CD14-positive monocyte (primary cell): ENCODE measurements at places on chromosomes 1 and 21. TPM values are rescaled to one million over a fixed set of nuclear protein-coding genes. Genes with fewer than 3 reads are reported as not detected.

Gene JAM2
- 0.01 TPM in 1 of 2 replicates, not detected in the other for polyA plus RNA-seq

Gene ANGPTL3
- not detected for polyA plus RNA-seq

GRCh38 chr1:78283691-78284090 lies 207.1 kb upstream of the PTGFR start:
- no peaks in the 10 kb centered on the region for H3K36me3 ChIP-seq
- no peaks in the 10 kb centered on the region for H3K27me3 ChIP-seq
- no peaks in the 10 kb centered on the region for H3K4me1 ChIP-seq
- H3K4me3 ChIP-seq: no peak overlapping the region

DNA sequence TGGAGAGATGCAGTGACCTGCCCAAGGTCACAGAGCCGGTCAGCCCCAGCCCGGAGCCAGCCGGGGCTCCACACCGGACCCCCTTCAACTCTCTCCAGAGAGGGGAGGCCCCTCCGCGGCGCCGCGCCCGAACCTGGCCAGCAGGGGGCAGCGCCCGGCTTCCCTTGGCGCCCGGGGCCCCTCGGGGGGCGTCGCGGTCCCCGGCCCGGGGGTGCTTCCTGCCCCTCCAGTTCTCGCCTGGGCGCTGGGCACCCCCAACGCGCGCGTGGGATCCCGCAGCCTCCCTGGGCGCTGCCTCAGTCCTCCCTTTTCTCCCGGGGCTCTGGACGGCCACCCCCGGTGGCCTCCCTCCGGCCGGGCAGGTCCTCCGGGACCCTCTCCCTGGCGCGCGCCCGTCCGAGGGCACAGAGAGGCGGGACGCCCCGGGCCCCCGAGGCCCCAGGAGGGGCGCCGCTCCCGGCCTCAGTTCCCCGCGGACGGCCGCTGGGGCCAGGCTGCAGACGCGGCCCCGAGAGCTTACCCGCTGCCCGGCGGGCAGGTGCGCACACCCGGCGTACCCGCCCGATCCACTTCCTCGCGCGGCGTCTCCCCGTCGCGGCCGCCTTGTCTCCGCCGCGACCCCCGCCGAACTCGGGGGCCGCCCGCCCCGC lies 406 bp downstream of the HTR1D start:
- no peak overlapping the region for H3K27ac ChIP-seq
- H3K27me3 ChIP-seq: peaks cover 27% of the 10 kb centered on the region
- no peak overlapping the region for H3K4me3 ChIP-seq
- peaks cover 10% of the 10 kb centered on the region for H3K4me1 ChIP-seq
- no peaks in the 10 kb centered on the region for H3K36me3 ChIP-seq

DNA sequence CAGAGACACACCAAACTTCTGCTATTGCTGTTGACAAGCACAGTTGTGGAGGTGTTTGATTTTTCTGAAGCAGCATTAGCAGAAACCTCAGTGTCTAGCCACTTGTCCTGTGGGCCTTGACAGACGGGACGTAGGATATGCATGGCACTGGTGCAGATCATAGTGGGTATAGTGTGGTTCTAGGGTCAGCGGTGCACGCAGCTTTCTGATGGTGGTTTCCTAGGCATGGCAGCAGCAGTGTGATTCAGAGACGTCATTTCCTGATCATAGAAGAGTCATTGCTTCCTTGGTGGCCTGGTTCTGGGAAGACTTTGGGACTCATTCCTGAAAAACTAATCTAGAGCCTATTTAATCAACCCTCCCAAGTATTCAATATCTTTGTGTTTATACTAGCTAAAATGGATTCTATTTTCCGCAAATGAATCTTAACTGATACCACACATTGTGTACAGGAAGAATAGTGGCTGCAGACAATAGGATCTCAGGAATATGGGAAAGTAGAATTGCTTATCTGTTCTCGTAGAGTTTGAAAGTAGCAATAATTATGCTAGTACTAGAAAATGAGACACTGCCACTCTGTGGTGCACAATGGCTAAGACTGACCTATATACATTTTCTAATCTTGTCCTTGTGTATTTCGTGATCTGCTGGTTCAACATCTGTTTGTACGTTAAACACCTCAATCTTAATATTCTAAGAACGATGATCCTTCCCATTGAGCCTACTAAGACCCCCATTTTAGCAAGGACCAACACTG lies 2.8 kb upstream of the USP1 start:
- no peaks in the 10 kb centered on the region for H3K27me3 ChIP-seq
- no peak for DNase-seq
- H3K4me1 ChIP-seq: peaks cover 16% of the 10 kb centered on the region

DNA sequence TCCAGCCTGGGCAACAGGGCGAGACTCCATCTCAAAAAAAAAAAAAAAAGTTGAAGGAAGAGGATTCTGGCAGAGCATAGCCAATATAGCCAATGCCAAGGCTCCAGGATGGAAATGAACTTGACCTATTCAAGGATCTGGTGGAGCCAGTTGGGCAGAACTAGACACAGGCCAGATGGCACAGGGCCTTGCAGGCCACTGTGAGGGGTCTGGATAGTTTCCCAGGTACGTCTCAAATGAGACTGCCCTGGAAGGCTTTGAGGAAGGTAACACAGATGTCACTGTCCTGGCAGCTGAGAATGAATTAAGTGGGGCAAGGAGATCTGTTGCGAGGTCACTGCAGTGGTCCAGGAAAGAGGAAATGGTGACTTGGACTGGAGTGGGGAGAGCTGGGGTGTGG lies 12.0 kb upstream of the ARHGEF19 start:
- peaks cover 18% of the 10 kb centered on the region for H3K27me3 ChIP-seq
- H3K27ac ChIP-seq: no peak overlapping the region
- no peak overlapping the region for H3K4me3 ChIP-seq
- peaks cover 18% of the 10 kb centered on the region for H3K4me1 ChIP-seq

GRCh38 chr21:27807596-27807995 lies 840.7 kb upstream of the ADAMTS5 start:
- no peak overlapping the region for H3K27ac ChIP-seq
- no peaks in the 10 kb centered on the region for H3K36me3 ChIP-seq
- no peak overlapping the region for H3K4me3 ChIP-seq
- no peaks in the 10 kb centered on the region for H3K27me3 ChIP-seq
- H3K4me1 ChIP-seq: no peaks in the 10 kb centered on the region

DNA sequence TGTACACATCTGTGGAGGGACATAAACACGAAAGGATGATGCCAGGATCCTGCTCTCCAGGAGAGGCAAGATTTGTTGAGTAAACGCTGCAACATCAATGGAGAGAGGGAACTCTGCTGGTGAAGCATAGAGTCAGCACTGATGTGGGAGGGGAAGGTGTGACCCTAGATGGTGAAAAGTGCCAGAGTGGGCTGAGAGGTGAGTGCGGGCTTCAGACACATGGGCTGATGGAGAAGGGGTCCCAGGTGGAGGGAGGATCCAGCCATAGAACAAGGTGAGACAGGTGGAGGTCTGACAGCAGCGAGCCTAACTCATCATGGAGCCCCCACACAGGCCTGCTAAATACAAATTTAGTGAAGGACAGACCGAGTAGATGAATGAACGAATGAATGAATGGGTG lies 9.7 kb downstream of the RD3 start:
- H3K27ac ChIP-seq: no peak overlapping the region
- H3K36me3 ChIP-seq: no peaks in the 10 kb centered on the region
- no peaks in the 10 kb centered on the region for H3K4me1 ChIP-seq
- no peak for DNase-seq
- peaks cover 9% of the 10 kb centered on the region for H3K27me3 ChIP-seq
- H3K4me3 ChIP-seq: no peak overlapping the region
